ENCODE measurements at places on chromosomes 3 and 15.

GRCh38 chr3:134249935-134250716 is 533 bp downstream of the RYK start:
- DNase-seq, result peak; percentile 72

DNA sequence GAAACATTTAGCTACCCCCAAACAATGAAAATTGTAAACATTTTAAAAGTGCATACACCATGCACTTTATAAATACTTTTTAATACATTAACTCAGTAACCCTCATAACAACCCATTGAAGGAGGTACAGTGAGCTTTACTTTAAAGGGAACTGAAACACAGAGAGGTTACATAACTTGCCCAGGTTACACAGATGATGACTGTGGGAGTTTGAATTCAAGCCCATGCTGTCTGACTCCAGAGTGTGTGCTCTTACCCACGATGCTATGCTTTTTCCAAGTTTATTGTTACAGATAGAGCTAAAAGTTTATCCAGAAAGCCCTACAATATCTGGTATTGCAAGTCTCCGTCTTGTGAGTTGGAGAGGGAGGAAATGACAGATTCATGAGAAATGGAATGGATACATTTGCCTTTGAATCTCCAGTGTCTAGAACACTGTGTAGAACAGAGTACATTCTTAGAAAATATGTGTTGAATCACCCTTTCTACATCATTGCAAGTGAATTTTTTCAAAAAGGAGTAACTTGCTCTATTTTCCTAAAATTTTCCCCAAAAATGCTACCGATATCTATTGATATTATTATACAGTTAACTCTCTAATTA is 428.3 kb downstream of the NAALADL2 start:
- DNase-seq, result no peak

DNA sequence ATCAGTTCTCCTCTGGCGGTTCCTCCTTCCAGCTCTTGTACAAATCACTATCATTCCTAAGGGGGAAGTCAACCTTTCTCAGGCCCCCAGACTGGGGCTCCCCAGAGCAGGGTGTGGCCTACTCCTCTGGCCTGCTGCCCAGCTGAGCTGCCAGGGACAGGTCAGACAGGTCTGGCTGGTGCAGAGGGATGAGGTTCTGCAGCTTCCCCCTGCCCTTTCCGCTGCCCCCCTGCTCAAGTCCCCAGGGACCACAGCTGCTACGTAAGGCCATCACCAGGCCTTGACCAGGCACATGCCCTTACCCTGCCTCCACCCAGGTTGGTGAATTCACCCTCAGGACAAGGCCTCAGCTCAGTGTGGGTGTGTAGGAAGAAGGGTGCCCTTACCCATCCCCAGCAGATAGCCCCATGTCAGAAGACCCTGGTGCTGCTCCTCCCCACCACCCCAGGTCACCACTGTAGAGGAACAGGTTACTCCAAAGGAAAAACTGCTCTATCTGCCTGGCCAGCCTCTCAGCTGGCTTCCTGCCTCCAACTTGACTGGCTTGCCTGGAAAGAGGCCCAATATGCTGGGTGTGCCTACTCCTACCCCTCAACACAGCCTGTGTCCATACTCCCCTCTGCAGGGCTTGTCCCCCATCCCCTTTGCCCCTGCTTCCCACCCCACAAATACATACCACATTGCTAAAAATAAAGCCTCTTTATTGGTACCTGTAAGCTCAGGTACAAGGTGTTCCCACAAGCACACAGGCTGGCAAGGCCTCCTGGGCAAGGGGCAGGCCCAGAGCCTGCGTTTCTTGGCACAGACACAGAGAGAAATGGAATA is 12.0 kb downstream of the CSRNP1 start:
- DNase-seq, result no peak

- no peak for DNase-seq
Observed at GRCh38 chr3:65778968-65779367, 259.8 kb downstream of the MAGI1 start.

DNA sequence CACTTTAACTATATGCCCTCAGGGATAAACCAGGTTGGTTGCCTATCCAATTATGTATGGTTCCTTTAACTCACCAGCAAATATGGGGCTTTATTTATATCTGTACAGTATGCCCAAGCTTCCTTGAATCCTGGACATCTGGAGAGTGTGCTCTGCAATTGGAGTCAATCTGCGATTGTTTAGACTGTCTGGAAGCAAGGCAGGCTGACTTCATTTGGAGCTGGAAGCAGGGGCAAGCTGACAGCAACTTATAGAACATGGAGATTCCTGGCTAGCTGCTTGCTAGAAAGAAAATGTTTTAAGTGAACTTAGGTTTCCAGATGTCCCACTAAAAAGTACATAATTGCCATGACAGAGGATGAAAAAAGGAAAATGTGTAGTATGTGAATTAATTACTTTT is 63.7 kb upstream of the TPRG1 start:
- DNase-seq, result no peak

- DNase-seq, result no peak
Observed at GRCh38 chr3:118912188-118912587, 122.5 kb downstream of the IGSF11 start.
